ENCODE measurements at places on chromosomes 6 and 20. TPM values are rescaled to one million over a fixed set of nuclear protein-coding genes. Genes with fewer than 3 reads are reported as not detected.

Gene SNAI1
- total RNA-seq, result 0.43 TPM

Gene TMEM239
- total RNA-seq, result not detected

Gene BEND6
- 1.5 TPM for total RNA-seq

GRCh38 chr6:11146117-11146826, 34.7 kb upstream of the ERVFRD-1 start:
- no peak for DNase-seq
- H3K4me1 ChIP-seq, result peaks cover 3% of the 10 kb centered on the region
- no peaks in the 10 kb centered on the region for H3K36me3 ChIP-seq
- H3K27ac ChIP-seq, result no peak overlapping the region
- no peak overlapping the region for H3K4me3 ChIP-seq

DNA sequence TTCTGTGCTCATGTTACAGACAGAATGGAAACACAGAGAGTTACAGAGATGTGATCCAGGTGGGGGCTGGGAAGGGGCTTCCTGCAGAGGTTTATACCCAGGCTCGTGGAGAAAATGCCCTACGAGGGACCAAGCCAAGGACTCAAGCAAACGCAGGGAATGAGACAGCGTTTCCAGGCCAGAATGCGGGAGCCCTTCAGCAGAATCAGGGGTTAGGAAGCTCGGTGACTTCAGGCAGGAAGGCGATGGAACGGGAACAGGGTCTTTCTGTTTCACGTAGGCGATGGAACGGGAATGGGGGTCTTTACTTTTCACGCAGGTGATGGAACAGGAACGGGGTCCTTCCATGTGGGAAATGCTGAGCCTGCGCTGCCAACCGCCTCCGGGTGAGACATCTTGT, 82.6 kb downstream of the THBS2 start:
- no peaks in the 10 kb centered on the region for H3K4me1 ChIP-seq
- DNase-seq, result no peak
- no peaks in the 10 kb centered on the region for H3K27me3 ChIP-seq
- no peak overlapping the region for H3K4me3 ChIP-seq

GRCh38 chr6:47028835-47029360, 13.2 kb downstream of the ADGRF1 start:
- DNase-seq, result no peak
- H3K27ac ChIP-seq, result no peak overlapping the region
- no peak overlapping the region for H3K4me3 ChIP-seq

DNA sequence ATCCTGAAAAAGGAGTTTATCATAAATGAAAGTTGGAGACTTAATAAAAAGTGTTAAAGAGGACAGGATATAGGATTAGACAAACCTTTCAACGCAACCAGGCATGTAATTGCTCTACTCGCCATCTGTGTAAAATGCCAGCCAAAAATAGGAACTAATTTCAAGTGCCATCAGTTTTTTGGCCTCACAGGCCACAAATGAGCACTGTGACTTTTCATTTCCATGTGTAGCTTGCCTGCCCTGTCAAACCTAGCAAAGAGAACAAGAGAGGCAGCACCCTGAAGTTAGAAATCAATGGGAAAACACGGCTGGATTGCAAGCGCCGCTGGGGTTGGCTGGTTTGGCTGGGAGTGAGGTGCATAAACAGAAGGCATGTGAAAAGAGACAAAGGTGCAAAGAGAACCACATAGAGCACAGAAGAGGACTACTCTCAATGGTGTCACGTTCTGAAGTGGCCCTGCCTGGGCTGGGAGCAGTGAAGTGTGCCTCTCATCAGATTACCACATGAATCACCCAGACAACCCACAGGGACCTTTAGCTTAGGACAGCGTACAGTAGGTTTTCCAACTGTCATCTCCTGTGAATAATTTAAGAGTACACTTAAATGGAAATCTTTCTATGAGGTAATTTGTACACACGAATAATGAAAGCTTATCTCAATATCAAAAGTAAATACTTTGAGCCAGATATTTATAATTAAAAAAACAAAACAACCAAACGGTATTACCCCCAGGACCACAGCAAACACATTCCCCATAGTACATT, 78.0 kb upstream of the NHSL1 start:
- H3K27ac ChIP-seq, result no peak overlapping the region
- DNase-seq, result peak; percentile 16
- no peaks in the 10 kb centered on the region for H3K36me3 ChIP-seq
- H3K4me3 ChIP-seq, result no peak overlapping the region

- H3K4me3 ChIP-seq, result no peak overlapping the region
- no peaks in the 10 kb centered on the region for H3K4me1 ChIP-seq
- H3K36me3 ChIP-seq, result no peaks in the 10 kb centered on the region
Observed at GRCh38 chr6:140597181-140597580, 1222.7 kb upstream of the CITED2 start.

- H3K36me3 ChIP-seq, result no peaks in the 10 kb centered on the region
- no peak overlapping the region for H3K4me3 ChIP-seq
Observed at GRCh38 chr6:5435449-5435848, 174.1 kb downstream of the FARS2 start.

DNA sequence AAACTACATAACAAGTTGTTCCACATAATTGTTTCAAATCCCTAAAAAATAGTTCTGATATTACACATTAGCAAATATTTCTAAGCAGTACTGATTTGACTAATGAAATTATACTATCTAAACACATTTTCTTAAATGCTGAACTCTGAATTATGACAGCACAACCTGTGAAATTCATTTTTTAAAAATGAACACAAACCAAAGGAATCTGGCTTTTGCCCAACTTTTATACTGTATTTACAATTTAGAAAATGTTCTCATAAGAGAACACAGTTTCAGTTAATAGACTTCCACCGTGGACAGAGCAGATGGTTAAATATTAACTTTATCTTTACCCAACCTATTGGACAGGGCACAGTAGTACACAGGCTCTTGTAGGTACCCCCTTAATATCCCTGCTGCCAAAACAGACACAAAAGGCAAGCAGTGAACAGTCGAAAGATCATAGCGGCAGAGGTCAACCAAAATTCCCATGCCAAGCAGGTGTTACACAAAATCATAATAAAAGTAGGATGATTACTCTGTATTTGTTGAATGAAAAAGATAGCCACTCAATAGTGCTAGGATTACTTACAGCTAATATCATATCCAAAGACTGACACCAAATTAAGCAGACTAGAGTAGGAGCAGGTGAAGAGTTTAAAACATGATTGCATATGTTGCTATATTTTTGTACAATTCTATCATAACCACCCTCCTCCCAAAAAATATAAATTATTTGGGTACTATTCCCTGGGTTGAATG, 122.5 kb downstream of the RNGTT start:
- no peak for DNase-seq
- no peak overlapping the region for H3K4me3 ChIP-seq
- H3K4me1 ChIP-seq, result no peaks in the 10 kb centered on the region

GRCh38 chr20:22799687-22800086, 215.3 kb upstream of the FOXA2 start:
- H3K4me3 ChIP-seq, result no peak overlapping the region
- H3K36me3 ChIP-seq, result no peaks in the 10 kb centered on the region
- no peaks in the 10 kb centered on the region for H3K27me3 ChIP-seq

DNA sequence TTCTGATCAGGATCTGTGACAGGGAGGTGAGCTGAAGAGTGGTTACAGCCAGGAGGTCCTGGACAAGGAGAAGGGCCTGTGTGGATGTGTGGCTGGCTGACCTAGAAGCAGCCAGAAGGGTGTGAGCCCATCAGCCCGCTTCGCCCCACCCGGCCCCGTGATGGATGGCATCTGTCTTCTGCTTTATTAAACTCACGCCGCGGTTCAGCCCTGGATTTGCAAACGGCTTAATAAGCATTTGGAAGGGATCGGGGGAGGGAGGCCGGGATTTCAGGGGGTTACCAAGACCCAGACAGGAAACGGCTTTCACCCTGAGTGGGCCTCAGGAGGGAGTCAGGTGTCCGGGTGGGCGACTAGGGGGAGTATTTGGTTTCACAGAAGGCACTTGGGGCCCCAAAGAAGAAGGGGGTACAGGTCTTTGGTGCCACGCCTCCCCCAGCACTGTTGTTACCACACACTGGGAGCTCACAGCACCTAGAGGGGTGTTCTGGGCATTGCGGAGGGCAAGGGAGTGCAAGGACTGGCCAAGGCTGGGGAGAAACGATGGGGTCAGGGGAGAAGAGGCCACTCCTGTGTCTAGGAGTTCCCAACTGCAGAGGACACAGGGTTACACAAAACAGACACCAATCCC, 53.8 kb upstream of the FOXP4 start:
- no peak overlapping the region for H3K27ac ChIP-seq
- no peaks in the 10 kb centered on the region for H3K27me3 ChIP-seq
- peaks cover 46% of the 10 kb centered on the region for H3K4me1 ChIP-seq
- no peaks in the 10 kb centered on the region for H3K36me3 ChIP-seq
- no peak overlapping the region for H3K4me3 ChIP-seq
- DNase-seq, result no peak

DNA sequence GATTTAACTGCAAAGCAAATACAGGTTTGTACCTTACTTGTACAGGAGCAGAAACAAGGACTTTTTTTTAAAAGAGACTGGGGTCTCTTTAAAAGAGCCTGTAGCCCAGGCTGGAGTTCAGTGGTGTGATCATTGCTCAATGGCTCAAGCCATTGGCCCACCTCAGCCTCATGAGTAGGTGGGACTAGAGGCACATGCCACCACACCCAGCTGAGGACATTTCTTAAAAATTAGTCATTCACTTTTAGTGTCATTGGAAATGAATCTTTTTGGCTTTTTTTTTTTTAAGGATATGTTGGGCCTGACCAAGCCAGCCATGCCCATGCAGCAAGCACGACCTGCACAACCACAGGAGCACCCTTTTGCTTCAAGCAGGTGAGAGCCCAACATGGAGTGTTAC, 16.9 kb downstream of the SEC23B start:
- H3K27ac ChIP-seq, result no peak overlapping the region
- peaks cover 35% of the 10 kb centered on the region for H3K36me3 ChIP-seq
- no peaks in the 10 kb centered on the region for H3K4me1 ChIP-seq
- no peak for DNase-seq
- H3K4me3 ChIP-seq, result no peak overlapping the region
- H3K27me3 ChIP-seq, result no peaks in the 10 kb centered on the region
